Inflammatory macrophage (primary cell): ENCODE measurements at places on chromosomes 1 and 21.

- peak; percentile 35 for DNase-seq
These were observed 8.2 kb downstream of the BACH1 start for GRCh38 chr21:29306920-29307319.

- no peak for DNase-seq
These were observed 514.5 kb downstream of the NPHP4 start for GRCh38 chr1:5477716-5478115.

DNA sequence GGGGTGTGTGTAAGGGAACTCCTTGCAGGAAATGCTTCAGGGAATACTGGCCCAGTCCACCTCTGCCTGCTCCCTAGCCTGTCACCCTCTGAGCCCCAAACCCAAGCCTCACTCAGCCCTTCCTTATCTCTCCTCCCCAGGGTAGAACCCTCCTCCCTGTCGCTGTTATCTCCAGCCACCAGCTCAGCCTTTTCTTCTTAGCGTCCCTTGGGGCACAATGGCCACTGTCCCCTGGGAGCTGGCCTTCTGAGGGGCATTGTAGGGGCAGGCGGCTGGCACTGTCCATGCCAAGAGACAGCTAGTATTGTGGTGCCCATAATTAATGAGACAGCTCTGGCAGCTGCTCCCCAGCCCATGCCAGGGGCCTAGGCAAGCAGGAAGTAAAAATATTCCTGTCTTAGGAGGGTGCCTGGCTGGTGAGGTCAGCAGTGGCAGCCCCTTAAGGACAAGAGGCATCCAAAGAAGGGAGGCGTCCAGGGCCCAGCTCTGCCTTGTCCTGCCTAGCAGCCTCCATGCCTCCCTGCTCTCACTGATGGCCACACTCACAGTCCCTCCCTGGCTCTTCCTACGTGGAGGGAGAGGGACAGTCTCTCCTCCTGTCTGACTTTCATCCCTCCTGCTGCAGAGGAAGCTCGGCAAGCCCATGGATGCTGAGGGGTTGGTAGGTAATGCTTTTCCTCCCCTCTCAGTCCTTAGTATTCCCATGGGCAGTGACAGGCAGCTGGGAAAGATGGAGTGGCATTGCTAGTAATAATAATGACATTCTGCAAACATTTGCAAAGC lies 37.5 kb downstream of the KCNQ4 start:
- DNase-seq = no peak

DNA sequence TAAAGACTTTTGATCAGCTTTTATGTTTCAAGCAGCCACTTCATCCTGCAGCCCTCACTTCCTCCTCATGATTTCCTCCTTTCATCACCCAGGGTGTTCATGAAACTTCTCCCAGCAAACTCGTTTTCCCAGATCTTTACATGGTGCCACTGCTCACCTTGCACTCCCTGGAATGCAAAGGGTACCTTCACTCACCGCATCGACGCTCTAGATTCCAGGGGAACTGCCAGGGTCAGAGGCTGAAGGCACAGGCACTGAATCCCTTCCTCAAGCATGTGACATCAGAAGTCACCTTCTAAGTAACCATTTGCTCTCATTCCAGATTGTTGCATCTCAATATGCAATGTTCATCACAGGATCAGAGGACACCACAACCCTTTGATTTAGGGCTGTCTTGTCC lies 82.8 kb downstream of the PRKAB2 start:
- DNase-seq = no peak

- no peak for DNase-seq
These were observed 40.9 kb downstream of the RGS5 start for GRCh38 chr1:163161841-163162240.
